ENCODE measurements at places on chromosomes 7 and 10.

DNA sequence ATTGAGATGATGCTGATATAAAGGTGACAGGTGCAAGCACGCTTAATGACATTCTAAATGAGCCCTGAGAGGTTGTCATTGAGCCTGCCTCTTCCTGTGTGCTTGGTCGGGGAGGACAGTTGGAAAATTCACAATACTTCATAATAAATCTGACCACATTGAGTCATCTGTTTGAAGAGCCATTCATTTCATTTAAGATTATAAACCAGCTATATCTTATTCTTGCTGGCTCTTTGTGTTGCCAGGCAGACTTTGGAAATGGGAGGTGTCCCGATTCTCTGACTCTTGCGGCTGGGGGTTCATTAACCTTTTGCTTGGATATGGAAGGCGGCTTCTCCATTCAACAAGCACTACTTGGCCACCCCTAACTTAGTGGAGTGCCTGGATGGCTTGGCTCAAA, 198.2 kb downstream of the FANK1 start:
- no peak for DNase-seq

GRCh38 chr7:90709501-90710465, 113.7 kb downstream of the CDK14 start:
- no peak for DNase-seq

DNA sequence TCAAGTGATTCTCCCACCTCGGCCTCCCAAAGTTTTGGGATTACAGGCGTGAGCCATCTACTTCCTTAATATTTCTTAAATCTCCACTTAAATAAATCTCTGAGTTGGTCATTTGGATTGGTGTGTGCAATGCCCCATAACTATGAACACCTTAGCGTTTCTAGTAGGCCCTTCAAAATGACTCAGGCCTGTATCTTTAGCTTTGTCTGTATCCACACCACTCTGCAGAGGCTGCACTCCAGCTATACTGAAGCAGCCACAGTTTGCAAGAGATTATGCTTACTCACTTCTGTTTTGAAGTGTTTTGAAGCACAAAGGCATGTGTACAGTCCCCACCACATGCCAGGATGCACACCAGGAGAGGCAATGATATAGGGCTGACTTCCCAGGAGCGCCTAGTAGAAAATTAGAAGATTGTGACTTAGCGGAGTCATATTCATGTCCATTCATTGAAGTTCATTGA, 2.4 kb upstream of the ST7 start:
- no peak for DNase-seq

- DNase-seq: no peak
These were observed 487.9 kb upstream of the MKI67 start for GRCh38 chr10:128614016-128614605.

- no peak for DNase-seq
These were observed 96.3 kb downstream of the BICC1 start for GRCh38 chr10:58608826-58609531.

DNA sequence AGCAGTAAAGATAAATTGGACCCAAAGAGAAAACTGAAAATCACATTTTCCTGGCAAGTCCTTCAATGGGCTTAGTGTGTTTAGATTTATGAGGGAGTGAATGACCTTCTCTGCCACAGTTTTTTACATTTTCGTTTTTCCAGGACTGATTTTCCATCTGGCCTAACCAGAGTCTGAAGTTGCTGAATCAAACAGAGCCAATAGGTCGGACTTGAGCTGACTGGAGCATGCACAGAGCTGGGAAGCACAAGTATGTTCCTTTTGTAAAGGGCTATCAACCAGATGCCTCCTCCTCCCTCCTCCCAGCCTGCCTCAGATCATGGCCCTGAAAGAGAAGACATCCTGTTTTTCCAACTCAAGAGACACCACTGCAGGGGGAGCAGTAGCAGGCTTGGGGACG, 126.0 kb upstream of the ANKRD1 start:
- DNase-seq: no peak

- DNase-seq: no peak
These were observed 300.3 kb downstream of the CDK14 start for GRCh38 chr7:90896458-90896857.

- no peak for DNase-seq
These were observed 24.7 kb upstream of the PDLIM1 start for GRCh38 chr10:95315509-95315908.

DNA sequence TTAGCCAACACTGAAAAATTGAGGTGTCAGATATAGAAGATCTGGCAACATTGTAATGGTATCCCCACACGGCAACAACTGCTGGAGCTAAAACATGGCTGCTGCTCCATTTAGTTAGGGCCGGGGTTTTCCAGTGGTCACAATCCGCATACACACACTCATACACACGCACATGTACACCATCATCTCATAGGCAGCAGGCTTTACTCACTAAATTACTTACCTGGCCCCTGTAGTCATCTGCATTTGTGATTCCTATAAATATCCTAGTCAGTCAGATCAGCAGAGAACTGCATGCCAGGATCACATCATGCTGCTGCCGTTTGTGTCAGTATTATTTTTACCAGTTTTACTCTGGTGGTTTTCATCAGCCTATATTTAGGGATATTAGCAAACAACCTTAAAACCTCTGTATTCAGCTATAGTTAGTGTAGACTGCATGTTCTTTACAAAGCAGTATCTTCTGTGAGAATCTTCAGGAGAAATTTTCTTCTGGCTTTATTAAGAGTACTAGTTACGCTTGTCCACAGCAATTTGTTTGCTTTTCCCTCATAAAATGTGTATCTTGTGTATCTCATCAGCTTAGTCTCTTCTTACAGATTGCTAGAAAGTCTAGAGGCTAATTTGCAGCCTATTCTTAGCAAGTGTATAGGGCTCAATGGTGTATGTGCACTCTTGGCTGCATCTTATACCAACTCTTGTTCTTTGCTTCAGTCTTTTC, 38.3 kb upstream of the PTPN12 start:
- DNase-seq: no peak

DNA sequence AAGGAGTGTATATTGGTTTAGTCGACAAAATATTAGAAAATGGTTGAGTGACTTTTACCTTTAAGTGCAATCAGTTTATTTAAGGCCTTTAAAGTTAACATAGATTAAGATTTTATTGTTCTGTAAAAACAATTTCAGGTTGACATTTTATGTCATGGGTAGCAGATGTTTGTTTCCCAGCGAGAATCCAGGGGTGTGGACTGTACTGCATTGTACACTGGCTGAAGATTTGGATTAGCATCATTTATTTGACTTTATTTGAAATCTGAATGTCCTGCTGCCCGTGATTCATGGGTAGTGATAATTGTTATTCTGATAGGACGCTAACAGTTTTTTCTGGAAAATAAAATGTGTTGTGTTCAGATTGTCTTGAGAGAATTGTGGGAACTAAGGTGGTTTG, 39.3 kb downstream of the RBM33 start:
- no peak for DNase-seq

DNA sequence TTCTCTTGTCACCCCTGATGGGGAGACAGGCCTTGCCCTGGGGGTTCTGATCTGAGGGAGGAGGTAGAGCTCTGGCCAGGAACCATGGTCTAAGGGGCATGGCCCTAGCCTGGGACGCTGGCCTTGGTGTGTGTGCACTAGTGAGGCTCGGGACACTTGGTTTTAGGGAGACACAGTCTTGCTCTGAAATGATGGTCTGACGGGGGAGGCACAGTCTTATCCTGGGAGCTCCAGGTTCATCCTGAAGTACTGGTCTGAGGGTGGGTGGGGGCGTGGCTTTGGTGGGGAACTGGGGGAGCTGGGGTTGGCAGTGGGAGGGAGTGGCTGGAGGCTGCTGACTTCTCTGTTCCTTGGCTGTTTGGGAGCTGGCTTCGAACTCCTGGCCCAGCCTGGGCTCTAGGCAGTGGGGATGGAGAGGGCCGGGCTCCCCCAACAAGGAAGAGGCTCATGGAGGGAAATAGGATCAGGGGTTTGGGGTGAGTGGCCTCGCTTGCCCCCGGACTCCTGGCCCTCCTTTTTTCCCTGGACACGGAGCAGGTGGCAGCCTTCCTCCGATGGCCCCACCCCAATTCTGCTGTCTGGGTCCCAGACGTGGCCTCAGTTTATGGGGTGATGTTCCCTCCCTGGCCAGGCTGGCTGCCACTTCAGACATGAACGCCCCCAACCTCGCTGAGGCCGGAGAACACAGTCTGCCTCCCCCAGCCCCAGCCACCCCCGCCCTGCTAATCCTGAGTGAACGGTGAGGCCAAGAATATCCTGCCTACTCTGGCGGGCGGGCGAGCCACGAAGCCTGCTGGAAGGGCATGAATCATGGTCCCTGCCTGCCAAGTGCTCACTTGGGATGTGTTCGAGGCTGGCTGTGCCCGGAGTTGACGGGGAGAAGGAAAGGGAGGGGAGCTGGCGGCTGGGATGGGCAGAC, 43.5 kb downstream of the TMEM270 start:
- DNase-seq: no peak

GRCh38 chr7:117669818-117670217, 190.0 kb downstream of the CFTR start:
- no peak for DNase-seq

- DNase-seq: no peak
These were observed 131.1 kb upstream of the SLC26A5 start for GRCh38 chr7:103577059-103577458.

- DNase-seq: no peak
These were observed 32.0 kb downstream of the AUTS2 start for GRCh38 chr7:69630292-69630691.

DNA sequence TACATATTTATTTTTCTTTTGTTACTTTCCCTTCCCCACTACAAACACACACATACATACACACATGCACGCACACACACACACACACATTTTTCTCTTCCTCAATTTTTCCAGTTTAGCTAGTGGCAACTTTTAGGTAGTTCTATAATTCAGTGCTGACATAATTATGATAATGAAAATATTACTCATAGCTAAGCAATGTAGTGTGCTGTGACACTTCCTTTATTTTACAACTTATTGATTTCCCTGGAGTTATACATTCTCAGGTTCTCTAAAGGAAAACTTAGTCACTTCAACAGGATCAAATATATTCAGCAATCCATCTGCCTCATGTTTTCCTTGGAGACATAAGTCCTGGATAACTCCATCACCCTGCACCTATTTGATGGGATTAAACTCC, 151.6 kb downstream of the CACNA2D1 start:
- peak; percentile 10 for DNase-seq

DNA sequence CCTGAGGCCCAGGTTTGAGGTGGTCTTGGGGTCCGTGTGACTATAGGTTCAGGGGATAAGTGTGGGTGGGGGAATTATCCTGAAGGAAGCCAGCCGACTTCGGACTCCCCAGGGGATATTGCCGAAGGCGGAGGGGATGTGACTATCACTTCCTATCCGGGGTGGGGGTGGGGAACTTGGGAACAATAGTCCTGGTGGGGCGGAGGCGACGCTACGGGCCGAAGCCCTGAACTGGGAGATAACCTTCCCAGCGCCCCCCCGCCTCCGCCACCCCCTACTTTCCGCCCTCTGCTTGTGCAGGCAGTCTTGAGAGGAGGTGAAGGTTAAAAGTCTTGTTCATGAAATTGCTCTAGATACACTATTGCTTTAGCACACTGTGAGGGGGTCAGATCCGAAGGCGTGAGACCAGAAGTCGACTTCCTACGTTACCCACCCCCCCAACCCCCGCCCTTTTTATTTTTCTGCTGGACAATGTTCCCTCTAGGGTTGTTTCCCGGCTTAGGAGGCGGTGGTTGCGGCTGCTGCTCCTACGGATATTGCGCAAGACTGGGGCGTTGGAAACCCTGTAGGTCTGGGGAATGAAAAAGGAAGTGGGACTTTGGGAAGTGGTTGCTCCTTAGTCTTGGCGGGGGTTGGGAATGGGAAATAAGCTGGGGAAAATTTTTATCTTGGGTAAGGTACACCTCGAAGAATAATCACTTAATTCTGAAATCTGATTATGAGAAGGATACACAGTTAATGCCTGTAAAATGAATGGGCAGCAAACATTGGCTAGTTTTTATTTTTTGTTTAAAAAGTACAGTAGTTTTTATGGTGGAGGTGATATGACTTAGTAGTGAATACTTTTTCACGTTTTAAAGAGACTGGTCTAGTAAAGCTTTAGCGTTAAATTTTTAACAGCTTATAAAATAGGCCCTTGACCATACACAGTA, 1.5 kb downstream of the PTPN12 start:
- peak; percentile 95 for DNase-seq

- DNase-seq: no peak
These were observed 2.1 kb upstream of the KAT6B start for GRCh38 chr10:74824184-74824899.

DNA sequence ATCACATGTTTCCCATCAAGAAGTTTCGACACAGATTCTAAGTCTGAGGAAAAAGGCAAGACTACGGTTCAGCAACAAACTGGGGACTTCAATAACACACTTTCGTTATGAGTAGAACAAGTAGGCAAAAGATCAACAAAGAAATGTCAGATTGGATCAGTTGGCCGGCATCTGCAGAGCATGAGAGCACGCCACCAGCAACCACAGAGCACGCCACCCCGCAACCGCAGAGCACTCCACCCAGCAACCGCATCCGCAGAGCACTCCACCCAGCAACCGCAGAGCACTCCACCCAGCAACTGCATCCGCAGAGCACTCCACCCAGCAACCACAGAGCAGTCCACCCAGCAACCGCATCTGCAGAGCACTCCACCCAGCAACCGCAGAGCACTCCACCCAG, 89.7 kb upstream of the FAM20C start:
- no peak for DNase-seq

DNA sequence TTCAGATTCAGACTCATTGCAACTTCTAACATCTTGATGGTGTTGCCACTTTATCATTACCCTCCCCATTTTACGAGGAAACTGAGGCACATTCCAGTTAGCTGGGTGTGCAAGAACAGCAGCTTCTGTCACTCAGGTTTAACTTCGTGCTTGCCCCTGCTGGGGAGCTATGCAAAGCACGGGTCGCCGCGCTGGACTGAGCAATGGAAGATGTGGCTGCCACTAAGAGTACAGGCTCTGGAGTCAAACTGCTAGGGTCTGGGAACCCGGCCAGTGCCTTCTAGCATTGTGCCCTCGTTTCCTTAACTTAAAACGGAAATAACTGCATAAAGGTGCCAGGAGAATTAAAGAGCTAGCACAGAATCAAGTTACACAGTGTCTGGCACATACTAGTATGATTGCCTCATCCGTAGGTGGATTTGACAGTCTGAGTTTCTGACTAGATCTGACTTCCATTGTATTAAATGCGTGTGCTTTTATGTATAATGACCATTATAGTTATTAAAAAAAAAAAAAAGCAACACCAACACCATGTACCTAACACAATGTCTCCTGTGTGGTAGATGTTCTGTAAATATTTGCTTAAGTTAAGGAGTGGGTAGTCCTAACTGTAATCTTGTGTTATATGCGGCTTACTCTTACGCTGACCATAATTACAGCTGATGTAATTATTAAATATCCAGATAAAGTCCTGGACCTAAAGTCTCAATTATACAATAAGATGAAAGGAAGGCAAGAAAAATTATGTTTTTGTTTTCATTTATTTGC, 842 bp downstream of the ZNF22 start:
- DNase-seq: peak; percentile 56
